NCI-H187 treated with DMSO at 0.1 percent for 48 hours (cell line): ENCODE measurements at places on chromosomes 3 and 15.
A peak's percentile ranks its signal among the peaks of the same experiment; 100 is the strongest.

DNA sequence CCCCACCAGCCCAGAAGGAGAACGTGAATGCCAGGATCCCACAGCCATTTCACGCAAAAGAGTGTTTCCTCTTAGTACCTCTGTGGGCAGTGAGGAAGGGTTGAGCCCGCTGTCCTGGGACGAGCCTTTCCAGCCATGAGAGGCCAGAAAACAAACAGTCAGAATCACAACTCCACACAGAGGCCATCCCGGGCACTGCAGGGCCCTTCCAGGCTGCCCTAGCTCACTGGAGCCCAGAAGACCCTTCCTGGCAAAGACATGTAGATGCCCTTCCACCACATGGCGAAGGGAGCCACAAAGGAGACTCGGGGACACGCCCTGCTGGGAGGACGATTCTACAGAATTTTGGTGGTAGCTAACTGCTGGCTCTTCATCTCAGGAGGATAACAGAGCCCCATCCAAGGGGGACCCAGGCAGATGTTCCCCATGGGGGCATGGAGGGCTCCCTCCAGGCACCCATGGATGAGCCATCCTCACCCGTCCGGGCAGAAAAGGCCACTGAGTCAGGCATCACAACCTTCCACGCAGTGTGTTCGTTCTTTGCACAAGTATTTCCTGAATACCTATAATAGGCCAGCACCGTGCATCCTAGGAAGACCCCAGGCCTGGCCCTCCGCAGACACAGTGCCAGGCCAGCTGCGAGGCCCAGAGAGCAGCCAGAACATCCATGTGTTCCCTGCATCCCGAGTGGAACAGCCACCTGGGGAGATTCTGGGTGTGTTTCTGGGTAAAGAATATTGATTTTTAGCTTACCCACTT is 47.2 kb downstream of the SLC12A8 start:
- no peak for DNase-seq

DNA sequence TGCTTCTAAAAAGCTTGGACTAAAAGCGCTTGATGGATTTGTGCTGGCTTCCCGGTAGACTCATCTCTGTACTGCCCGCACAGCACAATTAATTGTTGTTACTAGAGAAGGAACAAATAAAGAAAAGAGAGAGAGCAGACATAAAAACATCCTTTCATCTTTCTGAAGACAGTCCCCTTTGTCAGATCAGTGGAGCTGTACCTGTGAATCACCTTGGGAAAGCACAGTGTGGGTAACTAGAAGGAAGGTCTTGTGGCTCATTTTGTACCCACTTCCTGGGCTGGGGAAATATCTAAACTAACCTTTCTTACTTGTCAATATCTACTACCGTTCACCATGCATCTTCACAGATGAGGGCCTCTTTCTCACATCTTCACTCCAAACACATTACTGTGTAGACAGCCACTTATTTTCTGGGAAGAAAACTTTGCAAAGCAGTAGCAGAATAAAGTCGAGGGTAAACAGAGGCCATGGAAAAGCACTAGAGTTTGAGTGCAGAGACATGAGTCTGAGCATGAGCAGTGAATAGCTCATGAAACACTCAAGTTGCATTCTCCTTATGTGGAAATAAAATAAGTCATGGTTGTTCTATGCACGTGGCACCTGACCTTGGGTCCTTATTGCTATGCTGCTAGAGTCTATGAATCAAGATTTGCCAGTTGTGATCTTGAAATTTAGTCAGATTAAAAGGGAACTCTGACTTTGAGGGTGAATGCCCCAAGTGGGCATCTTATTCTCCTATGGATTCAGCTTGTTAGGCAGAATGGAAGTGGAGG is 169.3 kb downstream of the LPP start:
- DNase-seq, result no peak

- no peak for DNase-seq
Measured at GRCh38 chr3:101518421-101518871, 5.4 kb upstream of the SENP7 start.

GRCh38 chr3:70853161-70853944 is 540.9 kb upstream of the MDFIC2 start:
- no peak for DNase-seq

- no peak for DNase-seq
Measured at GRCh38 chr3:169234618-169235017, 428.9 kb downstream of the MECOM start.

GRCh38 chr3:126480861-126481260 is 5.2 kb upstream of the ZXDC start:
- DNase-seq, result no peak

GRCh38 chr15:95417761-95418160 is 912.7 kb upstream of the NR2F2 start:
- no peak for DNase-seq

DNA sequence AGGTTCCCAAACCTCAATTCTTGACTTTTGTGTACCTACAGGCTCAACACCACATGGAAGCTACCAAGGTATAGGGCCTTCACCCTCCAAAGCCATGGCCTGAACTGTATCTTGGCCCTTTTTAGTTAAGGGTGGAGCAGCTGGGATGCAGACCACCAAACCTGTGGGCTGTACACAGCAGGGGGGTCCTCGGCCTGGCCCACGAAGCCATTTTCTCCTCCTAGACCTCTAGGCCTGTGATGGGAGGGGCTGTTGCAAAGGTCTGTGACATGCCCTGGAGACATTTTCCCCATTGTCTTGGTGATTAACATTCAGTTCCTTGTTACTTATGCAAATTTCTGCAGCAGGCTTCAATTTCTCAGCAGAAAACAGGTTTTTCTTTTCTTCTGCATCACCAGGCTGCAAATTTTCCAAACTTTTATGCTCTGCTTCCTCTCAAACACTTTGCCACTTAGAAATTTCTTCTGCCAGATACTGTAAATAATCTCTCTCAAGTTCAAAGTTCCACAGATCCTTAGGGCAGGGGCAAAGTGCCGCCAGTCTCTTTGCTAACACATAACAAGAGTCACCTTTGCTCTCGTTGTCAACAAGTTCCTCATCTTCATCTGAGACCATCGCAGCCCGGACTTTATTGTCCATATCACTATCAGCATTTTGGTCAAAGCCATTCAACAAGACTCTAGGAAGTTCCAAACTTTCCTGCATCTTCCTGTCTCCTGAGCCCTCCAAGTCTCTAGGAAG is 90.9 kb upstream of the PLXND1 start:
- DNase-seq, result no peak

DNA sequence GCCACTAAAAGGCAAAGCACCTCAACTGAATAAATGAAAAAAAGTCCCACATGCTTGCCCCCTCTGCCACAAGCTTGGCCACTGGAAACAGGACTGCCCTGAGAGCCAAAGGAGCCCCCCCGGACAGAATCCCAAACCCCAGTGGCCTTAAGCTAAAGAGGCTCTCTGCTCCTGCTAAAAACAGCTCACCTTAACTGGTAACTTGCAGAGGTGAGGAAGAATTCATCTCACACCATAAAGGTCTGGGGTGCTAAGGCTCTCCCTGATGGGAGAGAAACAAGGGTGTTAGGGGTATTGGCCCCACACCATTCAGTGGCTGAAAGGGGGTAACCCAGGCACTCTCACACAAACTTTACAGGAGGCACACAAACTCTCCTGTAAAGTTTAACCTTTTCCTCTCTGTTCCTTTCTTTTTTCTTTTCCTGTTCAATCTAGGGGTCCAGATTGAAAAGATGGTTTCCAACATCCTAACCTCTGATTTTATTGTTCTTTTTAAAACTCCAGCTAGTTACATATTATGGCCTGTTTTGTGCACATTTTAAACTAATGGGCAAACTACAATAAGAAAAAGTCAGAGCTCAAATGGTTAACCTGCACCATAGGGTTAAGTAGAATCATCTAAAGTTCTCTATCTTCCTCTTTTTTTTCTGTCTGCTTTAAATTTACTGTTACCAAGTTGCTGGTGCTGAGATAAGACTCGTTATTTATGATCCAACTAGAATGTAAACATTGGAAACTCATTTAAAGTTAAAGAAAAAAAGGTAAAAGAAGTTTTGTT is 19.9 kb downstream of the TRANK1 start:
- no peak for DNase-seq

- DNase-seq, result no peak
Measured at GRCh38 chr15:75452865-75453702, 1.6 kb upstream of the SIN3A start.

- DNase-seq, result no peak
Measured at GRCh38 chr3:39226106-39226741, 33.8 kb upstream of the XIRP1 start.

GRCh38 chr3:108552267-108553159 is 36.7 kb downstream of the CIP2A start:
- DNase-seq, result peak; percentile 6

GRCh38 chr3:70386846-70387245 is 74.4 kb upstream of the MDFIC2 start:
- no peak for DNase-seq

DNA sequence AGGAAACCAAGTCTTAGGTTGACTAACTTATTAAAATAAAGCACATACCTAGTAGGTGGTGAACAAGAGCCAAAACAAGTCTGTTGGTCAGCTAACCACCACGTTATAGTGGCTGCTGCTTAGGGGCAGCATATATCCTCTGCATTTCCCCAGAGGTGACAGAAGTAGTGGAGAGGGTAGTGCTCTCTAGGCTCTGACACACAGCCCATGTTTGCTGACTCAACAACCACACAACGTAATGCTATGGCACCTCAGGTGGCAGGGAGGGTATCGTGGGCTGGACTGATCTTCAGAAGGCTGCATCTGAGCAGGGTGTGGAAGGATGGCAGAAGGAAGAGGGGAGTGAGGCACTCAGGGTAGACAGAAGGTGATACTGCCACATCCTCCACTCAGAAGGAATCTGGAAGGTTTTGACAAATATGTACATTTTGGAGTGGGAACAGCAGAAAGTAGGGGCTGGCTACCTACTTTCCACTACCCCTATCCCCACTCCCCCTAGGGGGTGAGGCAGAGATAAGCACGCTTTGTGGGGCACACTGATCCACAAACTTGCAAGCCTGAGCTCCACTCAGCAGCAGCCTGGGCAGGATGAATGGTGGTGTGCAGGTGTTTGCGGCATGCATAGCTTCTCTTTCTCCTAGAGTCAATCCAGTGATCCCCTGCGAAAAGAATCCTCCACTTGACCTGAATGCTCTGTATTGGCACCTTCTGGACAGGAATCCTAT is 178.1 kb downstream of the RORA start:
- no peak for DNase-seq

- DNase-seq, result no peak
Measured at GRCh38 chr3:126353694-126354321, 3.4 kb downstream of the KLF15 start.

- no peak for DNase-seq
Measured at GRCh38 chr3:141201122-141201521, 30.5 kb upstream of the PXYLP1 start.

- DNase-seq, result no peak
Measured at GRCh38 chr3:24047513-24047912, 102.4 kb downstream of the NR1D2 start.

GRCh38 chr3:81295906-81296577 is 465.4 kb downstream of the GBE1 start:
- no peak for DNase-seq

- no peak for DNase-seq
Measured at GRCh38 chr15:70429056-70429722, 331.5 kb upstream of the TLE3 start.

DNA sequence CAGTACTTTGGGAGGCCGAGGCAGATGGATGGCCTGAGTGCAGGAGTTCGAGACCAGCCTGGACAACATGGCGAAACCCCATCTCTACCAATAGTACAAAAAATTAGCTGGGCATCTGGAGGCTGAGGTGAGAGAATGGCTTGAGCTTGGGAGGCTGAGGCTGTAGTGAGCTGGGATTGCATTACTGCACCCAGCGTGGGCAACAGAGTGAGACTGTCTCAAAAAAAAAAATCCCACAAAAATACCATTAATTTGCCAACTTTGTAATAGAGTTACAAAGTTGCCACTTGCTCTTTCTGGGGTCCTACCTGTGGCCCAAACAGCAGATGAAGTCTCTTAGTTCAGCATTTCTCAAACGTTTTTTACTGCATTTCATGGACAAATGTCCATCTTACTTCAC is 6.0 kb upstream of the TFRC start:
- no peak for DNase-seq

DNA sequence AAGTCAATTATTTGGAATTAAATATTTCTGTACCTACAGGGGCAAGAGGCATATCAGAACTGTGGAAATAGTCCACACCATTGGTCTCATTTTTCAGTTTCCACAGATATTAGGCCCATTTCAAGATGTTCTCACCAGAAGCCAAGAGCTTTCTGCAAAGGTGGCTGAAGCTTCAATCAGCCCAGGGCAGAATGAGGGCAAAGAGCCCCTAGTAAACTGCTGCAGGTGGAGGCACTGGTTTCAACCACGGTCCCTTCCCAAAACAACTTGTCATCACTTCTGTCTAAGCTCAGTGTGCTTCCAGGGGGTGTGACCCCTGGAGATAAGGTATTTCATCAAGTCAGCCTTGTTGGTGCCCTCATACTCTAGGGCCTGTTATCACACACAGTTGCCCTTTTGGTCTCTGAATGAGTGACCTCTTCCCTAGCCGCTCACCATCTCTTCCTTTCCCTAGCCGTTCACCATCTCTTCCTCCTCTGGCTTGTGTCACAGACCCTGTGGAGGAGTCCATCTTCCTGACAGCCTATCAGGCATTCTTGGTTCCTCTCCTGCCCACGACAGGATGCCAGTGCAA is 21.2 kb downstream of the IL17RD start:
- DNase-seq, result no peak

GRCh38 chr3:125622381-125622791 is 27.1 kb upstream of the OSBPL11 start:
- DNase-seq, result no peak

GRCh38 chr3:154431043-154431442 is 1.1 kb upstream of the GPR149 start:
- DNase-seq, result no peak

DNA sequence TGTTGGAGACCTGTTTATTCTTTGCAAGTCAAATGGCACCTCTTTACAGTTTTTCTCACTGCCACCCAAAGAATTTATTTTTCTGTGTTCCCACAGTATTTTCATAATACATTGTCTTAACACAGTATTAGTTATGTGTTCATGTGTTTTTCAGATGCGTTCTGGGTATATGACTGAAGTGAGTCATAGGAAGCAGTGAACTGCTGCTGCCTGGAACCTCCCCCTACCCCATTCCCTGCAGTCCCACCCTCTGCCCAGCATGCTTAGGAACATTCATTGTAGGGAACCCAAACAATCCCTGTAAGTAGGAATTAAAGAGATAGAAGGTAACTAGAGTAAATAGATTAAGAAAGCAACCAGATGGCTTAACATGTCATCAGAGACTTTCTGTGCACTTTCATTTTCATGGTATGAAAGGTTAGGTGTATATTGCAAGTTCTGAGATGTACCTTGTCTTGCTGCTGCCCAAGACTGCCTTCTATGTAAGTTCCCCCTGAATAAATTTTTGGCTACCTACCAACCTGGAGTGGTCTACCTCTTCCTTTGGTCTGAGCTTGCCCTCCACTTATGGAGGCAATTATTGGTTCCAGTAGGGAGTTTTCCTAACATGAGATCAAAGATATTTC is 21.9 kb upstream of the SQOR start:
- DNase-seq, result no peak

DNA sequence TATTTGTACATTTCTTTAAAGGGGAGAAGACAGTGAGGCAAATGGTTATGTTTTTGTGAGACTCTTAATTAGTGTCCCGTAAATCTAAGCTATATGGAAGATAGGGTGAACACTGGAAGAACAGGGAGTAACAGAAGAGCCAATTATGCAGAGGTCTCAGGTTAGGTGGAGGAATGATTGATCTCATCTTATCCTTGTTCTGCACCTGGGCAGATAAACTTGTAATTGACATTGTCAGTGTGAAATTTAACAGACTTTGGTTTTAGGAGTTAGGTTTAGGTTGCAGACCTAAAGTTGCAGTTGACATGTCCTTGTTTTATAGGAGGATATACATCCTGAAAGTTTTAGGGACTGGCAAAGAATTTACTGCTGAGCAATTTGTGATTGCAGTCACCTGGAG is 3.1 kb upstream of the TWF2 start:
- no peak for DNase-seq
